ENCODE measurements at places on chromosomes 12 and 14.

- DNase-seq = no peak
Measured at GRCh38 chr14:52110441-52111086, 41.7 kb upstream of the NID2 start.

DNA sequence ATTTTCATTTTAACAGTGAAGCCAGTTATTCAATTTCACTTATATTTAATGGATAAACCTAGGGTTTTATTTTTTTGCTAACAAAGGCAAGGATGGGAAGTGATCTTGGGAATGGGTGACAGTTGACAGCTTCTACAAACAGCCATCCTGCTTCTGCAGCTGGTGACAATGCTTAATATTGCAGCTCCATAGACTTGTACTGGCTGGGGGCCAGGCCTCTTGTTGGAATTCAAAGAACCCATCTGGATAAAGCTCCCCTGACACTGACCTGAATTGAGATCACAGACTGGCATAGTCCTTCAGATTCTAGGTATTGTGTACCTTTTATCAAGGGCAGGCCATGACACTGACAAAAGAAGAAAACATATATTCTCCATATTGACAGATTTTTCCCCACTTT lies 664.6 kb upstream of the FOXG1 start:
- DNase-seq = no peak

DNA sequence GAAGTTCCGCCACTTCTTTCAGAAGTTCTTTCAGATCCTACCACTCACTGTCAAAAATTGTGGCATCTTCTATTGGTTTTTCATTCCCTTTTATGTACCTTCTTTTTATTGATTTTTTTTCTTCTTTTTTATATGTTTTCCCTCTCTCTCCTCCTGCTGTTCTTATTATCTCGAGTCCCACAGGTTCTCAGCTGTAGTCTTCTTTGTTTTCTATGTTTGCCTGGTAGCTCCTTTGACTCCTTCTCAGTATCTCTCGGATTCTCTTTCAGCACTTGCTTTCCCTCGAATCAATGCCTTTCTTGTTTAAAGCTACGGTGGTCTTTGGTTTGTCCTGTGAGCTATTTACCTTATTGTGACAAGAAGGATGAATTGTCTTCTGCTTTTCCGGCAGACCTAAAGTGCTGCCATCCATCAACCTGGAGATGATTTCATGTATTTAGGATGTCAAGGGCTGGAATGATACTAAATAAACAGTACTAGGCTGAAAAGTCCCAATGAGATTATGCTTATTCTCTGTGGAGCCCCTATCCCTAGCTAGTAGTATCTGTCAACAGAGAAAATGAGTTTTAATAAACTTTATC lies 541.7 kb downstream of the NOVA1 start:
- no peak for DNase-seq

DNA sequence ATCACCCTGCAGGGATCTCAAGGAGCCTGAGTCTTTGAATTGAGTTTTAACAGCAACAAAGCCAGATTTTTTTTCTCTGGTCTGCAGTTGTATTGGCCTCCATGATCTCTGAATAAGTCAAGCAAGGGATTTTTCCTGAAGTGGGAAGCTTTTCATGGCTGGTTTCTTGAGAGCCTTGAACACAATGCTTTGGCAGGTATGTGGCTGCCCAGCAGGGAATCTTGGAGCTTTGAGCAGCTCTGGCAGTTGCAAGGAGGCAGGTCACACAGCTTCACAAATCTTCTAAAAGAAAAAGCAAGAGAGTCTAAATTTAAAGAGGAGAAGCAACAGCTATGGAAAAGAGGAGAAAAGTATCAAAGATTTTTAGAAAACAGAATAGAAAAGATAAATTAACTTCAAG lies 60.1 kb downstream of the RPS29 start:
- DNase-seq = no peak

GRCh38 chr14:100416921-100417860 lies 94.1 kb downstream of the SLC25A47 start:
- no peak for DNase-seq

- DNase-seq = no peak
Measured at GRCh38 chr14:96122496-96122895, 82.1 kb upstream of the BDKRB2 start.

Data from activated T-cell treated with anti-CD3 and anti-CD28 coated beads for 48 hours (primary cell).